Nephron progenitor cell (in vitro differentiated cells): ENCODE measurements at places on chromosomes 11 and 22.

GRCh38 chr11:97409141-97409540 lies 1019.3 kb downstream of the JRKL start:
- H3K4me1 ChIP-seq, result no peaks in the 10 kb centered on the region
- H3K27ac ChIP-seq, result no peak overlapping the region
- no peaks in the 10 kb centered on the region for H3K36me3 ChIP-seq
- DNase-seq, result no peak
- no peak overlapping the region for H3K4me3 ChIP-seq

DNA sequence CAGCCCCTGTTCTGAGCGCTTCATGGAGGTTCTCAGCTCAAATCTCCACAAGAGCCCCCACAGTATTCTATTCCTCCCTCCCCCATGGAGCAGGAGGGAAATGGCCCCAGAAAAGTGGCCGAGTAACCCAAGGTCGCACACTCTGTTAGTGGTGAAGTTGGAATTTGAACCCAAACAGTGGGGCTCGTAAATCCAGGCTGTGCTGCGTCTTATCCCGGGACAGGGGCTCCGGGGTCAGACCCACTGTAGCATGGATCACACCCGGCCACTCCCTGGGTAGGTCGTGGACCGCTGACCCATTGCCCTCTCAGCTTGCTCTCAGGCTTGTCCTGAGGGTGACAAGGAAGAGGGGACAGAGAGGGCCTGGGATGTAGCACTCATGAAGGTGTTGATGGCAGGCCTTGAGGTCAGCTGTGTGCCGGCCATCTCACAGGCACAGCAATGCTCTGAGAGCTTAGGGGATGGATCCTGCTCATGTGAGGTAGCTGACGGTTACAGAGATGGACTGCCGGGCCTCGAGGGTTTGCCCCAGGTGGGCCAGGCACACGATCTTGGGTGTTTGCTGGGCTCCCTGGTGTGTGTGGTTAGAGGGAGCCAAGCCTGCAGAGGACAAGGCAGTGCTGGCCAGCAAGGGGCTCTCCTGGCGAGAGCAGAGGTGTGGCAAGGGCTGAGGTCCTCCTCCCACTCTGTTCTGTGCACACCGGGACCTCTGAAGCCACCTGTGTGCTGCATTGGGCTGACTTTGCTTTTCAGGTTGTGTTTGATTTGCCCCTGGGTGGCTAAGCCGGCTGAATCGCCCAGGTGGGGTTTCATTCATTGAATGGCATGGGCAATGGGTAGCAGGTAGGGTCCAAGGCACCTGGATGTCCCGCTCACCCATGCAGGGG lies 2.3 kb upstream of the FGF19 start:
- no peaks in the 10 kb centered on the region for H3K36me3 ChIP-seq
- H3K27me3 ChIP-seq, result peaks cover 73% of the 10 kb centered on the region
- peak; percentile 43 for DNase-seq
- peak overlapping the region; percentile 25 for H3K4me3 ChIP-seq
- H3K27ac ChIP-seq, result no peak overlapping the region
- H3K4me1 ChIP-seq, result peaks cover 46% of the 10 kb centered on the region

DNA sequence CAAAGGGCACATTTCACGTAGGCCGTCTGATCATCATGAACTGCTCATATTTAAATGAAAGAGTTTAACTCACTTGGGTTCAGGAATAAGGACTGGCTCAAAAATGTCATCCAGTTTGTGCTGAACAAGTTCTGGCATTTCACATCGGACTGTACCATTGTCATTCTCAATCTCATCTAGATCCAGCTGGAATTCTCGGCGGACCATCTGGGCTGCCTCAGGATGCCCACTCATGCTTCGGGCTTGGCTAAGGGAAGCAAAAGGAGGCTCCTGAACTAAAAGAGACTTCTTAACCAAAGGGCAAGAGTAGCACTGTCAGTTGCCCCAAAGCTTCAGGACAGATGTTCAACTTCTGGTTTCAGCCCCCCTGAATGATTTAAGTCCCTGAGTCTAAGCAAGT lies 40.2 kb downstream of the F2 start:
- H3K36me3 ChIP-seq, result peaks cover 81% of the 10 kb centered on the region
- no peak overlapping the region for H3K4me3 ChIP-seq
- no peak overlapping the region for H3K27ac ChIP-seq
- no peaks in the 10 kb centered on the region for H3K27me3 ChIP-seq

DNA sequence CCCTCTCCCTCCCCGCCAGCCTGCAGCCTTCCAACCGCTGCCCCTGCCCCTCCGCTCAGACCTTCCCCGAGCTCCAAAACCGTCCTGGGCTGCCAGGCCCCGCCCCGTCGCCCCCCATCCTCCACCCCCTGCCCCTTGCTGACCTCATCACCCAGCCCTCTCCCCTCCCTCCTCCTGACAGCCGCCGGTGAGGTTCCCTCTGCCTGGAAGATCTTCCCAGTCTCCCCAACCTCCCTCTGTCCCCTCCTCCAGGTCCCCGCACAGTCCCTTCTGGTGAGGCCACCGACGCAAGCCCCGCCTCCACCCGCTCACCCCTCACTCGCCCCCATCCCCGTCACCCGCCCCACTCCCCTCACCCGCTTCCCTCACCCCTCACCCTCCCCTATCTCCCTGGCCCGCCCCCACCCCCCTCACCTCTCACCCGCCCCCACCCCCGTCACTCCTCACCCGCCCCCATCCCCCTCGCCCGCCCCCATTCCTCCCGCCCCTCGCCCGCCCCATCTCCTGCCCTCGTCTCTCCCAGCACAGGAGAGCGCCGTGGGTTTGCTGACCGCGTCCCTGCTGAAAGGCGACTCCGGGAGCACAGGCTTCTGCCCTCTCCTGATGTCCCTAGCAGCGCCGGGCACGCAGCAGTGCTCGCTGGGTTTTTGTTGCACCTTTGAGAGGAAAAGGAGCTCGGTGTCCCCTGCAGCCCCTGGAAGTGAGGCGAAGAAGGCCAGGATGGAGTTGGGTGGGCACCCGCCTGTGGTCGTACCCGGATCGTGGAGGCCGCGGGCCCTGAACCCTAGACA lies 16.4 kb upstream of the UPK3A start:
- H3K27ac ChIP-seq, result peak overlapping the region; percentile 91
- peak; percentile 86 for DNase-seq
- H3K27me3 ChIP-seq, result peaks cover 26% of the 10 kb centered on the region
- no peaks in the 10 kb centered on the region for H3K36me3 ChIP-seq

- H3K4me1 ChIP-seq, result peaks cover 16% of the 10 kb centered on the region
- no peak overlapping the region for H3K4me3 ChIP-seq
- H3K36me3 ChIP-seq, result no peaks in the 10 kb centered on the region
- H3K27ac ChIP-seq, result no peak overlapping the region
Measured at GRCh38 chr11:19597206-19597605, 115.4 kb upstream of the NAV2 start.

DNA sequence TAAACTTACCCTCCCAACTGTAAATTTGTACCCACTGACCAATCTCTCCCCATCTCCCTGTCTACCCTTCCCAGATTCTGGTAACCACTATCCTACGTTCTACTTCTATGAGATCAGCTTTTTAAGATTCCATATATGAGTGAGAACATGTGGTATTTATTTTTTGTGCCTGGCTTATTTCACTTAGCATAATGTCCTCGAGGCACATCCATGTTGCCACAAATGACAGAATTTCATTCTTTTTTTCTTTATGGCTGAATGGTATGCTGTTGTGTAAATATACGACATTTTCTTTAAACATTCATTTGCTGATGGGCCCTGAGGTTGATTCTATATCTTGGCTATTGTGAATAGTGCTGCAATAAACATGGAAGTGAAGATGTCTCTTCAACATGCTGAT lies 74.7 kb upstream of the RRM1 start:
- no peak for DNase-seq
- peaks cover 11% of the 10 kb centered on the region for H3K36me3 ChIP-seq
- no peaks in the 10 kb centered on the region for H3K4me1 ChIP-seq
- peaks cover 3% of the 10 kb centered on the region for H3K27me3 ChIP-seq
- no peak overlapping the region for H3K4me3 ChIP-seq
- H3K27ac ChIP-seq, result no peak overlapping the region

- no peak overlapping the region for H3K4me3 ChIP-seq
Measured at GRCh38 chr11:23570828-23571227, 710.6 kb upstream of the CCDC179 start.

GRCh38 chr22:20268279-20269012 lies at the start of gene RTN4R:
Gene RTN4R, minus strand, starts transcription at chr22:20268318. Its CDS starts 226 bp downstream, at chr22:20268092.
- peaks cover 19% of the 10 kb centered on the region for H3K4me1 ChIP-seq
- no peaks in the 10 kb centered on the region for H3K36me3 ChIP-seq
- H3K27ac ChIP-seq, result no peak within 1 kb of the TSS
- peak; percentile 83 for DNase-seq
- H3K27me3 ChIP-seq, result peaks cover 11% of the 10 kb centered on the region

GRCh38 chr11:2839395-2839943 lies 46.1 kb downstream of the CDKN1C start:
- peak overlapping the region; percentile 56 for H3K27ac ChIP-seq
- H3K27me3 ChIP-seq, result peaks cover 8% of the 10 kb centered on the region
- no peaks in the 10 kb centered on the region for H3K36me3 ChIP-seq
- peak overlapping the region; percentile 71 for H3K4me3 ChIP-seq
- DNase-seq, result no peak

DNA sequence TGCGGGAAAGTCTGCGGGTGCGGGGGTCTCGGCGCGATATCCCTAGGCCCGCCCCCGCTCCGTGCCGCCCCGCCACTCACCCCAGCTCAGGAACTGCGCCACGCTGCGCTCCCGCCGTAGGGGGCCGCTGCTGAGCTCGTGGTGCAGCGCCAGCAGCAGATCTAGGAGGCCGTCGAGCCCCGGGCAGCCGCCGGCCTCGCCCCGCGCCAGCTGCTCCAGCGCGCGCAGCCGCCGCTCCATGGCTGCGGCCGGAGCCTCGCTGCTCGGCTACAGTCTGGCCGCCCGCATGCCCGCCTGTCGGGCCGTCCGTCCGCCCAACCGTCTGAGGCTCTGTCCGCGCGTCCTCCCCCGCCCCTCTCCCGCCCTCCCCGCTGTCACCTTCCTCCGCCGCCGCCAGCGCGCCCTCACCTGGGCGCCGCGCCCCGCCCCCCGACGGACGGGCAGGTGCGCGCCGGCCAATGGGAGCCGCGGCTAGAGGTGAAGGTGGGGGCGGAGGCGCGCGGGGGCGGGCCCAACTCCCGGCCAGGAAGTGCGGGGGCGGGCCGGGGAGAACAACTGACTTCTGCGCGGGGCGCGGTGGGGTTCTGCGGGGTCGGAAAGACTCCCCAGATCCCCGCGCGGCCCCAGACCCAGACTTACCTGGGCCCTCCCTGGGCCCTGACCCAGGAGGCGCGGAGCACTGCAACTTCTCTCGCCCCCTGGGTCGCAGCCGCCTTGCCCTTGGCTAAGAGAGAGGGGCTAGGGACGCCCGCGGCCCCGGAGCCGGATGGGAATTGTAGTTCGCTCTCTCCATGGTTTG lies at the start of gene CDC42BPG:
TSS of gene CDC42BPG (minus strand) at position 324 of the 799 bp plus-strand sequence. CDS start at position 240, 84 bp downstream.
- no peak within 1 kb of the TSS for H3K27ac ChIP-seq
- peaks cover 10% of the 10 kb centered on the region for H3K27me3 ChIP-seq
- peak within 1 kb of the TSS; percentile 86 for H3K4me3 ChIP-seq
- no peaks in the 10 kb centered on the region for H3K36me3 ChIP-seq
- H3K4me1 ChIP-seq, result peaks cover 35% of the 10 kb centered on the region

GRCh38 chr11:66328302-66329144 lies 7.7 kb downstream of the RIN1 start:
- H3K4me1 ChIP-seq, result peaks cover 61% of the 10 kb centered on the region
- no peaks in the 10 kb centered on the region for H3K36me3 ChIP-seq
- no peak overlapping the region for H3K27ac ChIP-seq
- H3K4me3 ChIP-seq, result no peak overlapping the region
- peaks cover 5% of the 10 kb centered on the region for H3K27me3 ChIP-seq

- peaks cover 7% of the 10 kb centered on the region for H3K27me3 ChIP-seq
- no peak for DNase-seq
- no peaks in the 10 kb centered on the region for H3K36me3 ChIP-seq
Measured at GRCh38 chr11:15903246-15903645, 453.1 kb downstream of the SOX6 start.

GRCh38 chr11:119529936-119530335 lies 107.0 kb upstream of the THY1 start:
- no peak overlapping the region for H3K27ac ChIP-seq
- no peaks in the 10 kb centered on the region for H3K4me1 ChIP-seq
- no peak for DNase-seq

DNA sequence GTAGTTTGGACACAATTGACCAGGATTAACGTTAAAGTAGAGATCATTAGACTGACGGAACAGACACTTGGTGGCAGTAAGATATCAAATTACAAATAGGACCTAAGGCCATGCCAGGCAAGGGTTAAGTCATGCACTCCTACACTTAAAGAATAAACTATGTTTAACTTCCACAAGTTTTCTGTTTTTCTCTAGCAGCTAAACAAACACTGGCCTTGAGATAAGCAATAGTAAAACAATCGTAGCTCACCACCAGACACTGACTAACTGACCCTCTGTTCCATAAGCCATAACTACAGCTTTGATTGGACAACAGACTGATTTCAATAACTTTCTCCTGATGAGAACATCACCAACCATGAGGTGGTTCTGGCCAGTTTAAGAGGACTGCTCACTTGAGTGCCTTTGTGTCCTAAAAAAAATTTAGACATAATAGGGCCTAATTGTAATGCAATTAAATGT lies 2.0 kb upstream of the CEP126 start:
- no peak for DNase-seq
- H3K27me3 ChIP-seq, result no peaks in the 10 kb centered on the region
- no peaks in the 10 kb centered on the region for H3K36me3 ChIP-seq
- peak overlapping the region; percentile 87 for H3K27ac ChIP-seq

- no peak overlapping the region for H3K27ac ChIP-seq
- no peaks in the 10 kb centered on the region for H3K36me3 ChIP-seq
- DNase-seq, result no peak
- H3K4me3 ChIP-seq, result no peak overlapping the region
Measured at GRCh38 chr11:122780296-122780949, 57.9 kb upstream of the CRTAM start.

DNA sequence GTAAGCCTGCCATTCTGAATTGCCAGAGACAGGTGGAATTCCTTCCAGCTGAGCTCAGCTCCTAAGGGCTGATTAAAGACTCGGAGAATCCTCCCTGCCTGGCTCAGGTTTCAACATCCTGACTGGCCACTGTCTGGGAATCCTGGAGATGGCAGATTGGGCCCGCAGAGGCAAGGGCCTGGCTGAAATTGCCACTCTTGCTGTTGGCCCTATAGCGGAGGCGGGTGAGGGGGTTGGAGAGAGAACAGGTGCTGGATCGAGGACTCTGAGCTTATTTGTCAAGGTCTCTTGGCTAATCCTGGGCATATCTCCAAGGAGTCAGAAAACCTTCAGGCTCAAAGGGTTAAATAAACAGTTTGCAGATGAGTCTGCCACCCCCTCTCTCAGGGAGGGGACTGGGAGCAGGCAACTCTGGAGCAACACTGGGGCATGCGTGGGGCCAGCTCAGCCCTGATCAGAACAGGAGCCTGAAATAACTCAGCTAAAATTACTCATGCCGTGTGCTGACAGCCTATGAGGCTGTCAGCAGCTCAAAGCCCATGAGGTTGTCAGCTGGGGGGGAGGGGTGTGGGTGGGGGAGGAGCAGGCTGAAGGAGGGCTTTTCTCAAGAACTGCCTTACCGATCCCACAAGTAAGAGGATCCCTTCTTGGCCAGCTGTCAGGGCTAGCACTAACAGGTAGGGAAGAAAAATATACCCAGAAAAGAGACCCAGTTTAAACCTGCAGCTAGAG lies 14.7 kb upstream of the MFRP start:
- peaks cover 59% of the 10 kb centered on the region for H3K27me3 ChIP-seq
- H3K27ac ChIP-seq, result peak overlapping the region; percentile 94
- H3K36me3 ChIP-seq, result peaks cover 19% of the 10 kb centered on the region
- DNase-seq, result peak; percentile 69
- peaks cover 66% of the 10 kb centered on the region for H3K4me1 ChIP-seq
- peak overlapping the region; percentile 59 for H3K4me3 ChIP-seq

GRCh38 chr11:126341760-126342161 lies 13.7 kb upstream of the ST3GAL4 start:
- no peaks in the 10 kb centered on the region for H3K27me3 ChIP-seq
- H3K27ac ChIP-seq, result peak overlapping the region; percentile 99
- no peak for DNase-seq
